ENCODE measurements at places on chromosomes 16 and 17.

DNA sequence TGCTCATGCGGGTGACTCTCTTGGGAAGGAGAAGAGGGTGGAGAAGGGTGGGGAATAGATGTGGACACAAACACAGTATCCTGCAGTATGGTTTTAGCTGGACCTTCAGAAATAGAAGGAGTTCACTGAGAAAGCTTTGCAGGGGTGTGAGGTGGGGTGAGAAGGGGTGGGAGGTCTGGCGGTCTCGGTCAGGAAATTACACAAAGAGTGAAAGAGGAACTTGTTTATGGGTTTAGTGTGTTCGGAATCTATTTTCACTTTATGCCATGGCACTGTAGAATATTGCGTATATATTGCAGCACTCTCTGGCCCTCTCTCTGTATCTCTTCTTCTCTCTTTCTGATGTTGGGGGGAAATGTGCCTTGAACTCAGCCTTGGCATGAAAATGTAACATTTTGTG, 148.2 kb upstream of the GOT2 start:
- no peak for DNase-seq

GRCh38 chr16:57519796-57520360, 16.5 kb downstream of the CCDC102A start:
- no peak for DNase-seq

GRCh38 chr17:50027172-50027880, 28.6 kb upstream of the ITGA3 start:
- no peak for DNase-seq

- no peak for DNase-seq
Measured at GRCh38 chr17:79993390-79994227, 42.1 kb downstream of the TBC1D16 start.

- DNase-seq = no peak
Measured at GRCh38 chr17:10574324-10574723, 24.9 kb upstream of the MYH2 start.

GRCh38 chr17:67577429-67578141, 140.2 kb upstream of the NOL11 start:
- no peak for DNase-seq

- no peak for DNase-seq
Measured at GRCh38 chr17:80323982-80324381, 63.3 kb downstream of the RNF213 start.

GRCh38 chr16:20765732-20766131, 1.9 kb downstream of the ACSM3 start:
- no peak for DNase-seq

DNA sequence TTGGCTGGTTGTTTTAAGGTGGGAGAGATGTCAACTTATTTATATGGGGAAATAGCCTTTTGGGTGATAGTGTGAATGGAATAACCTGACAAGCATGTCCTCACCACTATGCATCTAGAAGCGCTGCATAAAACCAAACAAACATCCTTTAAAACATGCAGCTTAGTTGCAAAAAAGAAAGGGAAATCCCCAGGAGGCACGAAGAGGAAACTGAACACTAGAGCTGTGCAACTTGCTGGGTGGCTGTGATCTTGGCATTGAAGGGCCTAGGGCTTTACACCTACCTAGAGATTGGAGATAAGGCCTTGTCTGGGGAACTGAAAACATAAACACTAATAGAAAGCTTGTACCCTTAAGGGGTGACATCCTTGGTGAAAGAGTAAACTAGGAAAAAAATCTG, 7.3 kb downstream of the C16orf54 start:
- no peak for DNase-seq

GRCh38 chr17:81961521-81962498, 823 bp upstream of the NOTUM start:
- no peak for DNase-seq

DNA sequence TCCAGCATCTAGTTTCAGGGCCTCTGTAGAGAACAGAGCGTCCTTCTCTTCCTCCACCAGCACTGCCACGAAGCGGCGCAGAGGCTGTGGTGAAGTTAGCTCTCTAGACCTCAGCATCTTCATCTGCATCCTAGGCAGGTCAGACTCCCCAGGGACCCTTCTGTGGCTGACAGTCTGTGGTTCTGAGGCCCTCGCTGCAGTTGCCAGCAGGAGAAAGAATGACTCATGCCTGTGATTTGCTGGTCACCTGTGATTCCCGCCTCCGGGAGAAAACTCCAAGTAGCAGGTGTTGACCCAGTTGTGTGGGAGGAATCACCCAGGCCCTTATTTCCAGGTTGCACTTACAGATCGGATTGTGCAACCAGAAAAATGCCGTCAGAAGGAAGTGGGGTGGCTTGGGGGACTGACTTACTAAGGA, 117.3 kb upstream of the CACNG5 start:
- no peak for DNase-seq

DNA sequence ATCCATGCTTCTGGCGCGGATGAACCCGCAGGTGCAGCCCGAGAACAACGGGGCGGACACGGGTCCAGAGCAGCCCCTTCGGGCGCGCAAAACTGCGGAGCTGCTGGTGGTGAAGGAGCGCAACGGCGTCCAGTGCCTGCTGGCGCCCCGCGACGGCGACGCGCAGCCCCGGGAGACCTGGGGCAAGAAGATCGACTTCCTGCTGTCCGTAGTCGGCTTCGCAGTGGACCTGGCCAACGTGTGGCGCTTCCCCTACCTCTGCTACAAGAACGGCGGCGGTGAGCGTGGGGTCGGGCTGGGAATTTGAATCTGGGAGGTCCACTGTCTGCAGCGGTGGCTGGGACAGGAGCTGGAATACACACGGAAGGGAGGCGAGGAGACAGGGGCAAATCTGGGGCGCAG, 904 bp downstream of the SLC6A2 start:
- DNase-seq = no peak

- DNase-seq = no peak
Measured at GRCh38 chr16:86836503-86837129, 258.3 kb downstream of the FOXL1 start.

- no peak for DNase-seq
Measured at GRCh38 chr16:70696952-70697593, 11.2 kb upstream of the MTSS2 start.
